Central memory CD4-positive, alpha-beta T cell (primary cell): ENCODE measurements at places on chromosomes 4 and X.

DNA sequence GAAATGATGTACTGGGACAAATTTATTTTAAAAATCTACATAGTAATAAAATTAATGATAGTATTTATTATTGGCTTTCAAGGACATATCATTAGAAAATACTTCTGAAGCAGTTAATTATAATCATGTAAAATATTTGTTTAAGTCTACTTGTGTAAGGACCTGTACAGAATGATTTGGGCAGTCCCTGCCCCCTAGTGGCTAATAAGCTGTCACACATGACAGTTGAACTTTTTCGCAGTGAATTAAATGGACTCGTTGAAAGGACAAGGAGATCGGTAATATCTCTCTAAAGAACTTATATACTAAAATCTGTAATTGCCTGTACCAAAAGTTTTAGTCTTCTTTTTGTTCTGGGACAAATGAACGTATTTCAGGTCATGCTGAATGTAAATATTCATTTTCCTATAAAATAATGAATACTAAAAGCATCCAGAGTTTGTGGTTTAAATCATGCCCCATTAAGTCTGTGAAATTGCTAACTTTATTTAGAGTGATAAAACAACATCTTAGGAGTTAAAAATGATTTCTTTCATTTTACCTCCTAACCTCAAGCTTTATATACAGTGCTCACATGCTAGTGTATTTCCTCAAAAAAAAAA lies 13.6 kb downstream of the EXOC1 start:
- DNase-seq = peak; percentile 49

DNA sequence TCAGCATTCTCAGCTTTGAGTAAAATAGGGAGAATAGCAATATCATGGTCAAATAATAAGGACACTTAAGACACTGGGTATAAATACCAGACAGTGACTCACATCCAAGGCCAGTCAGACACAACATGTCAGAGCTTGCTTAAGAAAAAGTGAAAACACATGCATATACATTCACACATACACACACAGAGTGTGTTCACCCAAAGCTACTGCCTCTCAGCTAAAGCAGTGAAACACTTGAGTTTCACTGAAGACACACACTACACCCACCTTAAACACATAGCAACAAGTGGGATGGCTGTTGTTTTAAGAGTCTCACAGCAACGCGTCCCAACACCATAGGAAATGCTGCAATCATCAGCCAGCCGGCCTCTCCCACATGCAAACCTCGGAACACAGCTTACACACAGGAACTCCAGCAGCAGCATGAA lies 14.4 kb downstream of the SHROOM4 start:
- no peak for DNase-seq

DNA sequence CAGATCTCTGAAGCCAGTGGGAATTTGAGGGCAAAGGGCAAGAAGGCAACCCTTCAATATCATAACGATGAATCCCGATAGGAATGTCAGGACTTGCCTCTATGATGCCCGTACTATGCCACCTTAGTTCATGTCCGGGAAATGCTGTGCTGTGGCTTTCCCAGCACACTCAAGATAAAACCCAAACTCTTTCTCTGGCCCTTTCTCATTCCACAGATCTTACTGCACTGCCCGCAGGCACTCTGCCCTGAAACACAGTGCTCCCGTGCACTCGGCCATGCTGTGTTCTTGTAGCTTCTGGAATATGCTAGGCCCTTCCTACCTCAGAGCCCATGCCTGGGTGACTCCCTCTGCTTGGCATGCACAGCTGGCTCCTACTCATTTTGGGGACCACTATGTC lies 26.3 kb downstream of the SORCS2 start:
- no peak for DNase-seq

DNA sequence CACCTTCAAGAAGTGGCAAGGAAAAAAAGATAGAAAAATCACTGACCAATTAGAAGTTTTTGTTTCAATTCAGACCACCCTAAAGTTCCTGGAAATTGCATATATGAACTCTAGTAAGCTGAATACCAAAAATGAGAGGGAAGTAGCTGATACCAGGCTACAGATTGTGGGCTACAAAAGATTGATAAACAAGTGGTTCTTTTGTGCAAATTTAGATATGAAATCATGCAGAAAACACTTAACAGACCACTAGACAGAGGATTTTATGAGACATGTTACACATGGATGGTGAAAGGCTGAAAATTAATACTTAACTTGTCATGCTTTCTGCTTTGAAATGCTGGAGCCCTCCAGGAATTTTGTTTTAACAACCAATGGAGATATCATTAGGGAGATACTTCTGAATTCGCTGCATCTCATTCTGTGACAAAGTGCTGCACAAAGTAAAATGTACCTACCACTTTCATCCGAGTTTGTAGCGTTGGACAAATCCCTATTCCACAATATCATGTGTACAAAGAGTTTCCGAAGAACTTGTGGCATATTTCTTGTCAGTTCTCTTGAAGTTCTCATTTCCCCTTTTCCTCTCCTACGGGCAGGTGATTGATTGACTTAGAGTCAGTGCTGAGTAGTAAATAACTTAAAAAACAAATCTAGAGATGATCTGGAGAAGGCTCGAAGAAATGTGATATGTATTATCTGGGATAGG lies 235.0 kb downstream of the PALLD start:
- DNase-seq = no peak

DNA sequence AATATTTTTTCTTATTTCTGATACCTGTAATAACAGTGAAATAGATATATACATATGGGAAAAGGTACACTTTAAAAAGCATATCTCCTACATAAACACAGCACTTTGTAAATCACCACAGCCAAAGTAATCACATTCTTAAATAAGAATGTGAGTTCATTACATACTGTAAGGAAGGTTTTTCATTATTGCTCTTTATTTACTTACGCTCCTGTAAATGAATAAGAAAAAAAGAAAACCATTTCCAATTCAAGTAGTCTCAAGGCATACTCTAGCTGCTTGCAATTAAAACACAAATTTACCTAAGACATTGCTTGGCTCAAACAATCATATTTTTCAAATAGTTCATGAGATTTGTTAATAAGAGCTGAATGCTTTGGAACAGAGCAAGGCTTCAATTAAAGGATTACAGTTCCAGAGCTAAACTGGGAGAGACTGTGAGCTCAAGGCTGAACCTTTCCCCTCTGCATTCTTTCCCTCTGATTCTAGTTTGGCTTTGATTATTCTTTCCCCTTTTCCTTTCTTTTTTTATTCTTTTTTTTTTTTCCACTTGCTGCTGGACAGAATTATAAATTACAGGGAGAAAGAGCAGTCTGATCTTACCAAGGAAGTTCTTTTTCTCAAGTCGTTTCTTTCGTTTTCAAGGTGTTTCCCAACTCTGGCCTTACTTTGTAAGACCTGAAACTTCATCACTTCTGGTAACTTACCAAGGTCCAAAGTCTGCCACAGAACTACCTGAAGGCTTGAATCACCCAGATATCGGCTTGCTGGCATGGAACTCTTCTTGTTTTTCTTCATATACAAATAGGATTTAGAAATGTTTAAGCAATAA lies 278.3 kb downstream of the INPP4B start:
- DNase-seq = no peak

DNA sequence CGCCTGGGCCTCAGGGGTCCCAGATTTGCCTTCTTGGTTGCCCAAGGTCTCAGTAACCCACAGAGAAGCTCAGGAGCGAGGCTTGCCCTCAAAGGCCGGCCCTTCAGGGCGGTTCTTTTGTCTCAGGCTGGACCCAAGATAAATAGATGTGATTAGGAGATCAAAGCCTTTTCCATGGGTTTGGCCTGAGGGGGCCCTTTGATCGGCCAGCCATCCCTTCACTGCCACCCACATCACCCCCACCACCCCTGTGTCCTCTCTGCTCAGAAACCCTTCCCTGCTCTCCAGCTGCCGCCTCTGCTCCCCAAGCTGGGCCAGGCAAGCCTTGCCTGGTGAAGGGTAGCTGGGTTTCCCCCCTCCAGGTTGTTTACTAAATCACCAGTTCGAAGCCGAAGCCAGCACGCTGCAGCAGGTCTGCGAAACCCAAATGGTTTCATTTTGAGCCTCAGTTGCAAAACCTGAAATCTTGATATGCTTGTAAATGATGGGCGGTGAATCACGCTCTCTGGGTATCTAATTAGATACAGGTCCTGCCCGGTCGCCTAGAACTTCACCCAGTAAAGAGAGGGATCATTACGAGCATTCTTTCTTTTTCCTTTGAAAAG lies 202.6 kb upstream of the BCOR start:
- no peak for DNase-seq

GRCh38 chr4:87112063-87112462 lies 108.4 kb downstream of the KLHL8 start:
- DNase-seq = no peak

- no peak for DNase-seq
Observed at GRCh38 chr4:176721459-176721858, 71.3 kb downstream of the VEGFC start.

GRCh38 chr4:17567271-17567670 lies 9.7 kb upstream of the LAP3 start:
- no peak for DNase-seq

DNA sequence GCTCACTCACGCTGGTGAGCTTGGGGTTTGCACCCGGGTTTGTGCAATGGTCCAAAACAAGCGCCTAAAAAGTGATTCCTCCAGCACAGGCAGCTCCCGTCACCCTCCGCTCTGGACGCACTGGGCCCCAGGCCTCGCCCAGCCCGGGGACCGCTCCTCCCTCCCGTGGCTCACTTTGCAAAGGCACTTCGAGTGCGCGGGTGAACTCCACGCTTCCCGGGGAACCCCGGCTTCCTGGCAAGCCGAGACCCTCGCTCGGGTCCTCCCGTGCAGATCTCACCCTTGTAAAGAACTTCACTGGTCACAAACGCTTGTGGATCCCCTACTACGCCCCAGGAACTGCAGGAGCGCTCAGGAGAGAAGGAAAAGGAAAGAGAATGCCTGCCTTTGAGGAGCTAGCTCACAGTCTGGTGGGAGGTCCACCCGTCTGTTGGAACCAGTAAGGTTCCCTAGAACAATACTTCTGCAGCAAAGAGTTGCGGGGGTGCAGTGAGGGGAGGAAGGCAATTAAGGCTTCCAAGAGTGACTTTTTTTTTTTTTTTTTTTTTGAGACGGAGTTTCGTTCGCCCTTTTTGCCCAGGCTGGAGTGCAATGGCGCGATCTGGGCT lies at the start of gene CTPS2:
TSS of gene CTPS2 (minus strand) at position 122 of the 608 bp plus-strand sequence. CDS start 9,767 bp downstream, outside the sequence.
- peak; percentile 34 for DNase-seq

DNA sequence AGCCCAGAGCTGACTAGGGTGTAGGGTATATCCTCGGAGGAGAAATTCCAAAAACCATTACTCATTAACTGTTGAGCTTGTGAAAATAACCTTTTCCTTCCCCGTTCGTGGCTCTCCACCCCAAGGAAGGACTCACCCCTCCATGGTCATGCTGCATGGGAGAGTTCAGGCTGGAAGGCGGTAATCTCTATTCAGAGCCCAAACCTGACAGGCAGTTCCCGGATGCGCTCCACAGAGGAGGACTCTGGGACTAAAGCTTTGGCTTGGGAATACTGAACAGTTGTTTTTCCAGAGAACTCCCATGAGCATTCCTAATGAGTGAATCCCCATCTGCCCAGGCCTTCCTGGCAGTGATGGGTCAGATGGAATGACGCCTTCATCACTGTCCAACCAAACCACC lies 125.4 kb downstream of the BCOR start:
- DNase-seq = no peak

GRCh38 chr4:180377741-180378140 lies 1865.5 kb upstream of the TENM3 start:
- DNase-seq = no peak

DNA sequence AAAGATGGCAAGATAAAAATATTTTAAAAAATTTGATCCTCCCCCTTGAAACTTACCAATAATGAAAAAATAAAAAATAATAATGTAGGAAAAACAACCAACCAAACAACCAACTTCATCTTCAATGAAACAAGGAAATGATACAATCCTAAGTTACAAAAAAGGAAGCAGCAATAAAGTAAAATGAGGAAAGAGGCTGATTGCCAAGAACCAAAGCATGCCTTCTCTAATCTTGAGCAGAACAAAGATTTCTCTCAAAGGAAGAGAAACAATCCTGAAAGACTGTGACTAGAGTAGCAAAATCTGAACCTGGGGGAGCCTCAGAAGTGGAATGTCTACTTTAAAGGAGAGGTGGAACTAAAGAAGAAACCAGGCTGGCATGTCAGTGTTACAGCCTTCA lies 10.9 kb upstream of the WDFY3 start:
- no peak for DNase-seq

DNA sequence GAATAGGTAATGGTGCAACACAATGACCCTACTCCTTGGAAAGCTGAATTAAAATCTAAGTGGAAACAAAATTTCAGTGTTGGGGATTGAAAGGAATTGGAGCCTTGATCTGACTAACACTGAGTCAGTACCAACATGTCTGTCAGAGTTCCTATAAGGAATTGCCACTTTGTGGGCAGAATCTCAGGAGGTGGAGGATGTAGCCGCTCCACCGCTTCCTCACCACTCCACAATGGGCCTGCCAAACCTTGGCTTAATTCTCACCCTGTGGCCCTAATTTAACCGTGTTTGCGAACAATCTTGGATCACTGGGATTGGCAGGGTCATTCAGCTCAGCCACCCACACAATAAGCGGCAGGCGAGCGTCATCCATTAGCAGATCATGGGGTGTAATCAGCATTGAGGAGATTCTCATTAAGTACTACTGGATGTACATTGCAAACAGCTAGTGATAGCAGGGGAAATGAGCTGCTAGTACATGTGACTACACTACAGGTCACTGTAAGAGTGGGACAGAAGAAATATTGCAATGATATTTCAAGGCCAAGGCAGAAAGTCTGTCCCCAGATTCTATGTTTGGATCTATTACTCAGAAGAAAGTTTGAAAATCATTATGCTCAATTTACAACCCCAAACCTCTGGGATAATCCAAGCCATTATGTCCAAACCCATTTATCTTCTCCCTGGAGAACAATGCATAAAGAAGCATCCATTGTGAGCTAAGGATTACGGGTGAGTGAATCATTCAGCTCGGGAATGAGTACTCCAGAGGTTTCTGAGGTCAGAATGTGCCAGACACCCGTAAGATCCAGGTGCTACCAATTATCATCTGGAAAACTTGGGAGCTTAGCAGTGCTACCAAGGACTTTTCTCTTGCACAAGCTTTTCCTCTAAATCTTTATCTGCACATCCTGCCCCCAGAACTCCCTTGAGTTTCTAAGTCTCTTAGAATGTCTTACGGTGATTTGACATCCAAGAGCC lies 5.8 kb downstream of the SRPX start:
- no peak for DNase-seq

DNA sequence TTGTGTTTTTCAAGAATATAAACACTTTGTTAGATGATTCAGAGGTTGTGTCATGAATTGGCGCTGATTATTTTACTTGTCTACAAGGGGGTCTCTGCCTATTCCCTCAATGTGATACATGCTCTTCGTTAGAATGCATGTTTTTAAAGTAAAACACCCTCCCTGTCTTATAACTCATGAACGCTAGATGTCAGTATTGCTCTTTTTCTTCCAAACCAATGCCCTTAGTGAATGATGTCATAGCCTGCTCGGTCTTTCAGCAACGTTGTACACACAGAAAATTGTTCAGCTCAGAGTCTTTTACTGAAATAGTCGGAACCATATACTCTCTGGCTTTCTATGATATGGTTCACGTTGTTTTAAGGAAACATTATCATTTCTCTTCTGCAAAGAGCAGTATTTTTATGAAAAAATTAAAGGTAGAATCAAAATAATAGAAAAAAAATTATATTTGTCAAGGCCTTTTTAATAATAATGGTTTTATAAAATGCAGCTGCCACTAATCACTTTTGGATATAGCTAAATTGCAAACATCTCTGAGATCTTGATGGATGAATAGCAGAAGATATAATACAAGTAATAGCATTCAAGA lies 292.9 kb downstream of the TLL1 start:
- DNase-seq = peak; percentile 12
